WTC11 (cell line): ENCODE measurements at places on chromosomes 6 and 20.

- no peak for DNase-seq
These were observed 41.1 kb upstream of the PREP start for GRCh38 chr6:105443941-105444340.

- no peak for DNase-seq
These were observed 62.4 kb downstream of the E2F3 start for GRCh38 chr6:20464041-20464440.

- DNase-seq, result peak; percentile 46
These were observed 52.9 kb upstream of the PLCB4 start for GRCh38 chr20:9015984-9016324.

DNA sequence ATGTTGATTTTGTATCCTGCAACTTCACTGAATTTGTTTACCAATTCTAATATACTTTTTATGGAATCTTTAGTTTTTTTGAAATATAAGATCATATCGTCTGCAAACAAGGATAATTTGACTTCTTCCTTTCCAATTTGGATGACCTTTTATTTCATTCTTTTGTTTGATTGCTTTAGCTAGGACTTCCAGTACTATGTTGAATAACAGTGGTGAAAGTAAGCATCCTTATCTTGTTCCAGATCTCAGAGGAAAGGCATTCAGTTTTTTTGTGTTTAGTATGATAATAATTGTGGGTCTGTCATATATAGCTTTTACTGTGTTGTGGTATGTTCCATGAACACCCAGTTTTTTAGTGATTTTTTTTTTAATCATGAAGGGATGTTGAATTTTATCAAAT lies 75.7 kb downstream of the GCLC start:
- no peak for DNase-seq
